ENCODE measurements at places on chromosomes 5 and 9.

DNA sequence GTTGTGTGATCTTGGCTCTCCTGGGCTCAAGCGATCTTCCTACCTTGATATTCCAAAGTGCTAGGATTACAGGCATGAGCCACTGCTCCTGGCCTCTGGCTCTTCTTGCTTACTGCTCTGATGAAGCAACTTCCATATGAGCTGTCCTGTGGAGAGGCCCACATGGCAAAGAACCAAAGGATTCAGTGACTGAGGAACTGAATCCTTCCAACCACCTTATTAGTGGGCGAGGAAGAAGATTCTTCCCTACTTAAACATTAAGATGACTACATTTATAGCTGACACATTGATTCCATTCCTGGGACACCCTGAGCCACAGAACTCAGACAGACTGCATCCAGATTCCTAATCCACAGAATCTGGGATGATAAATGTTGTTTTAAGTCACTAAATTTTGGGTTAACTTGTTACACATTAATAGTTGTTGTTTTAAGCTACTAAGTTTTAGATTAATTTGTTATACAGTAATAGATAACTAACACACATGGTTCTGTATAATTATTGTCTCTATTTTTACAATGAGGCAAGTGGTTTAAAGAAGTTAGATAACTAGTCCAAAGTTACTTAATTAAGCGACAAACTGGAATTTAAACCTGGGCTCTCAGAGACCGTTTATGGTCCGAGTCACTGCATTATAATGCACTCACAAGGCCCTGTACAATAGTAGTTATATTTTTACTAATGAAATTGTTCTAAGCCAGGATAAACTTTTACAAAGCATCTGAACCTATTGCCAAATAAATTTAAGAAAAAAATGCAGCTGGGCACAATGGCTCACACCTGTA, 16.7 kb upstream of the SLCO4C1 start:
- no peak for DNase-seq

GRCh38 chr5:108919591-108920326, 172.1 kb downstream of the FER start:
- no peak for DNase-seq

DNA sequence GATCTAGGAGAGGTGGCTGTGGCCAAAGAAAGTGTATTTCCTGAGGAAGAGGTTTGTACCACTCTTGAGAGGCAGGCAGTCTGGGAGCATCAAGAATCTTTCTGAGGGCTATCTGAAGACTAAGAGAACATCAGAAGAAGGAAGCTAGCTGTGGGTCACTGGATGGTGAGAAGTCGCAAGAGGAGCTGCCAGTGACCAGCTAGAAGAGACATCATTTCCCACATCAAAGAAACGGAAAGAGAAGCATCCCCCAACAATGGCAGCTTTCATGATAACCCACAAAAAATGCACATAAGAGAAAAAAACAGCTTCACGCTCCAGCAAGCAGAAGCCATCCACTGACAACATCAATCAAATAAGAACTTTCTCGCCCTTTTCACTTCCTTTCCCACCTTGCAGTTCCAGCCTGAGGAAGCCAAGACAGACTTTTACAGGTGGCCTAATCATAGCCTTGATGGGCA, 25.0 kb upstream of the CEP78 start:
- no peak for DNase-seq

DNA sequence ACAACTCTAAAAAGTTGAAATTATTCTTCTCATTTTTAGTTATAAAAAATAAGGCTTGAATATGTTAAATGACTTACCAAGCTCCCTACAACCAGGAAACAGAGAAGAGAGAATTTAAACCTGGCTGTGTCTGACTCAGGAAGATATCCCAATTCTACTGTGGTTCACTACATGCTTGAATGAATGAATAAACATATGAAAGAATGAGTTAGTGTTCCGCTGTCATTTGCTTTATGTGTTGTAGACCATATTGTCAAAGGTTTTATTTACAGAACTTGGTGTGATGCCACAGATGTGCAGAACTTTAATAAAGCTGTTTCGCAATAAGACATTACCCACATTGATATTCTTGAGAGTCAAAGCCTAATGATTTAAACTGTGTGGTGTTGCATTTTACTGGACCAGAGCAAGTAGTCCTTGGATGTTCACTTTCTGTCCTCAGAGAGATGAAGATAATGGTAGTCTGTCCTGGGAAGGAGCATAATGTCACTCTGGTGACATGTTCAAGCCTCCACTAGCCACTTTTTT, 313.2 kb downstream of the TRIM32 start:
- no peak for DNase-seq

GRCh38 chr5:156402387-156402921, 75.5 kb downstream of the SGCD start:
- DNase-seq, result no peak

GRCh38 chr9:20358207-20358606, 264.1 kb downstream of the MLLT3 start:
- no peak for DNase-seq

DNA sequence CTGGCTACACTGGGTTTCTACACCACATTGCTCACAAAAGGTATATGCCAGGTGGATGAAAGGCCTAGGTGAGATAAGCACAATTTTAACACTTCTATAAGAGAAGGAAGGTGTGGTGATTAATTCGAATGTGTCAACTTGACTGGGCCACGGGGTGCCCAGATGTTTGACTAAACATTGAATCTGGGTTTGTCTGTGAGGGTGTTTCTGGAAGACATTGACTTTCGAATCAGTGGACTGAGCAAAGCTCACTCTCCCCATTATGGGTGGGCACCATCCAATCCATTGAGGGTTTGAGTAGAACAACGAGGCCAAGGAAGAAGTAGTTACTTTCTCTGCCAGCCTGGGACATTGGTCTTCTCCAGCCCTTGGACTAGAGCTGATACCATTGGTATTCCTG, 78.2 kb upstream of the COL5A1 start:
- DNase-seq, result no peak

GRCh38 chr5:110644357-110644756, 82.1 kb downstream of the TMEM232 start:
- no peak for DNase-seq

DNA sequence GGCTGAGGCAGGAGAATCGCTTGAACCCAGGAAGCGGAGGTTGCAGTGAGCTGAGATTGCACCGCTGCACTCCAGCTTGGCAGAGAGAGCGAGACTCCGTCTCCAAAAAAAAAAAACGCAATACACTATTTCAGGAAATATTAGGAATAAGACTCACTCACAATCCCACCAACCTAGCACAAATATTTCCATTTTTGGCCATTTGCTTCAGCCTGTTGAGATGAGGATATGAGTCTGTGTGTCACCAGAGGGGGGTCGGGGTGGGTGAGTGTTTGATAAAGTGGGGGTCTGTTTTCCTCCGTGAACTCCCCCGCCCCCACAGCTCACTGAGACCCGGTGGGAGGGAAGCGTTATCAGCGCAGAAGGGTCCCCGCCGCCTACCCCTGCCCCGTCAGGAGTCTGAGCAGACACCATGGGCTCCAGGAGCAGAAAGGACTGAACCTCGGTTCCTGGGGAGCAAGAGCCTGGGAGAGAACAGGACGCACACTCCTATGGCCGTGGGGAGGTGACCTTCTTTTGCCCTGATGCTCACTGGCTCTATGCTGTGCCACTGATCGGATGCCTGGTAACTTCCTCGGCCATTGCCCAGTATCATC, 153.8 kb upstream of the PHYKPL start:
- no peak for DNase-seq
